NCI-H1417 treated with DMSO at 0.1 percent for 48 hours (cell line): ENCODE measurements at places on chromosomes 3 and 15.

GRCh38 chr3:139561959-139562676, 22.6 kb upstream of the RBP1 start:
- DNase-seq: no peak

DNA sequence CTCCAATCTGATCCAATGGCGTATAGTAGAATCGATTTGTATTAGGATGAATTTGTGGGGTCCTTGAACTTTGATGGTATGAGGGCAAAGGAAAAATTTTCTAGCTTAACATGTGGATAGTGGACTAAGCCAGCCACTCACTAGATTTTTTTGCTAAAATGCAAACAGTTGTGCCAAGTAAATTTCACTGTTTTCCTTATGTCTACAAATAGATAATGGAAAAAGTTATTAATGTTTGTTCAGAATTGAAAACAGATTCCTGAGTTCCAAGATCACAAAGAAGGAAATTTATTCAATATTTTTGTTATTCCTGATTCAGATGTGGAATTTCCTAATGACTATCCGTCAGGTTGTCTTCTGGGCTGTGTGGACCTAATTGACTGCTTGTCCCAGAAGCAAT, 35.2 kb upstream of the ZNF609 start:
- no peak for DNase-seq

GRCh38 chr3:66267906-66268305, 47.1 kb downstream of the SLC25A26 start:
- DNase-seq: no peak

- no peak for DNase-seq
These were observed 62.1 kb downstream of the RASGRF1 start for GRCh38 chr15:79028411-79028964.
